ENCODE measurements at places on chromosomes 2 and 18. TPM values are rescaled to one million over a fixed set of nuclear protein-coding genes. Genes with fewer than 3 reads are reported as not detected.

Gene ERFE
- 7.6 TPM for total RNA-seq

Gene TBR1
- total RNA-seq: 0.05 TPM

Gene FECH
- 41.3 TPM for total RNA-seq

Gene CYRIA
- 0.14 TPM for total RNA-seq

Gene KHK
- total RNA-seq: 10.7 TPM

Gene CASP8
- total RNA-seq: 43.8 TPM

Gene REG3G
- total RNA-seq: not detected

Gene DPY30
- 112 TPM for total RNA-seq

Gene TSPYL6
- not detected for total RNA-seq

Gene ACTR1B
- 44.3 TPM for total RNA-seq

Gene MSTN
- not detected for total RNA-seq

Gene SLC5A7
- not detected for total RNA-seq

Gene DPP4
- total RNA-seq: 0.36 TPM

Gene LYPD6
- 0.06 TPM for total RNA-seq

Gene PLEK
- total RNA-seq: not detected

Gene LRATD1
- total RNA-seq: 0.02 TPM

Gene TCF23
- total RNA-seq: not detected

Gene BIN1
- total RNA-seq: 30.2 TPM

Gene POTEC
- not detected for total RNA-seq

Gene TUBB6
- total RNA-seq: 188 TPM

Gene TUBA3E
- total RNA-seq: 0.14 TPM

Gene CYP27A1
- 0.15 TPM for total RNA-seq

Gene SH3BP4
- total RNA-seq: 34.4 TPM

Gene CASP10
- 2.5 TPM for total RNA-seq

Gene ANKRD30BL
- total RNA-seq: not detected

Gene ASIC4
- not detected for total RNA-seq

Gene IKZF2
- 0.29 TPM for total RNA-seq

Gene DUSP2
- total RNA-seq: 0.54 TPM

Gene MC5R
- total RNA-seq: not detected

Gene STPG4
- total RNA-seq: not detected

Gene DSC2
- total RNA-seq: 0.94 TPM

Gene RNU2-63P
- not detected for total RNA-seq

Gene RAB12
- 25.7 TPM for total RNA-seq

Gene CD226
- total RNA-seq: 0.07 TPM

Gene ALPI
- not detected for total RNA-seq

Gene ALLC
- total RNA-seq: 0.06 TPM

Gene MTCL1
- total RNA-seq: 52.2 TPM

Gene CD207
- total RNA-seq: not detected

Measured in A549 treated with CORT108297 at 1 μM for 4 hours (cell line).